ENCODE measurements at places on chromosomes 4 and X. TPM values are rescaled to one million over a fixed set of nuclear protein-coding genes. Genes with fewer than 3 reads are reported as not detected.

Gene TBC1D9
- not detected for polyA plus RNA-seq

Gene KCND1
- not detected for polyA plus RNA-seq

Gene TEX13B
- not detected for polyA plus RNA-seq

Gene DCHS2
- not detected for polyA plus RNA-seq

Gene PRKG2
- 1.2 TPM for polyA plus RNA-seq

Gene TEX11
- not detected for polyA plus RNA-seq

Gene TCEAL6
- polyA plus RNA-seq: not detected

Gene KCNE5
- not detected for polyA plus RNA-seq

Gene SLC2A9
- 0.36 TPM for polyA plus RNA-seq

Gene LRIT3
- polyA plus RNA-seq: 0.15 TPM

Gene MAGEB1
- not detected for polyA plus RNA-seq

Gene TMPRSS11B
- not detected for polyA plus RNA-seq

Gene MTMR8
- 2.7 TPM for polyA plus RNA-seq

Gene PPM1K
- polyA plus RNA-seq: 91.0 TPM

Gene SLC25A43
- 2.5 TPM for polyA plus RNA-seq

Gene N4BP2
- polyA plus RNA-seq: 19.4 TPM

Gene H2BW2
- not detected for polyA plus RNA-seq

Gene FAM120C
- polyA plus RNA-seq: 8.0 TPM

Gene SLC10A3
- 58.7 TPM for polyA plus RNA-seq

Gene PDGFRA
- not detected for polyA plus RNA-seq

Gene GK2
- polyA plus RNA-seq: not detected

Gene CYSLTR1
- polyA plus RNA-seq: 35.8 TPM

Gene CNKSR2
- 13.6 TPM for polyA plus RNA-seq

Gene SMARCA1
- polyA plus RNA-seq: 5.0 TPM

Gene CENPVL3
- not detected for polyA plus RNA-seq

Gene FSTL5
- not detected for polyA plus RNA-seq

Gene CXorf51B
- not detected for polyA plus RNA-seq

Gene CHST7
- polyA plus RNA-seq: 3.1 TPM

Gene CT45A3
- not detected for polyA plus RNA-seq

Gene GSX2
- polyA plus RNA-seq: not detected

Gene COX7B2
- not detected for polyA plus RNA-seq

Gene ADGRG2
- not detected for polyA plus RNA-seq

Gene HMGN5
- polyA plus RNA-seq: 6.4 TPM

Gene ZFYVE28
- polyA plus RNA-seq: 7.4 TPM

Gene NKX3-2
- not detected for polyA plus RNA-seq

Gene ABCG2
- polyA plus RNA-seq: 0.26 TPM

Gene CT45A10
- polyA plus RNA-seq: not detected

Gene MAGEB10
- polyA plus RNA-seq: not detected

Gene RAB9B
- polyA plus RNA-seq: 0.59 TPM

Gene GABRE
- polyA plus RNA-seq: not detected

Gene SLC38A5
- 9.7 TPM for polyA plus RNA-seq

Gene CLDN34
- not detected for polyA plus RNA-seq

Gene MAOB
- polyA plus RNA-seq: not detected

Gene CLIC2
- not detected for polyA plus RNA-seq

Gene TRIM60
- polyA plus RNA-seq: not detected

Gene HERC5
- polyA plus RNA-seq: 8.2 TPM

Gene OPRPN
- polyA plus RNA-seq: not detected

Gene PPARGC1A
- polyA plus RNA-seq: not detected

Gene FAM184B
- not detected for polyA plus RNA-seq

Gene MUC7
- polyA plus RNA-seq: not detected

Gene RHOH
- 393 TPM for polyA plus RNA-seq

All from naive thymus-derived CD4-positive, alpha-beta T cell (primary cell).